ENCODE measurements at places on chromosomes 2 and 18. TPM values are rescaled to one million over a fixed set of nuclear protein-coding genes. Genes with fewer than 3 reads are reported as not detected.

The RGPD8 gene
- polyA plus RNA-seq, result 7.1 TPM

The GALNT14 gene
- 35.5 TPM for polyA plus RNA-seq

- DNase-seq, result no peak
Measured at GRCh38 chr18:29823671-29824070, 1218.9 kb downstream of the DSC3 start.

DNA sequence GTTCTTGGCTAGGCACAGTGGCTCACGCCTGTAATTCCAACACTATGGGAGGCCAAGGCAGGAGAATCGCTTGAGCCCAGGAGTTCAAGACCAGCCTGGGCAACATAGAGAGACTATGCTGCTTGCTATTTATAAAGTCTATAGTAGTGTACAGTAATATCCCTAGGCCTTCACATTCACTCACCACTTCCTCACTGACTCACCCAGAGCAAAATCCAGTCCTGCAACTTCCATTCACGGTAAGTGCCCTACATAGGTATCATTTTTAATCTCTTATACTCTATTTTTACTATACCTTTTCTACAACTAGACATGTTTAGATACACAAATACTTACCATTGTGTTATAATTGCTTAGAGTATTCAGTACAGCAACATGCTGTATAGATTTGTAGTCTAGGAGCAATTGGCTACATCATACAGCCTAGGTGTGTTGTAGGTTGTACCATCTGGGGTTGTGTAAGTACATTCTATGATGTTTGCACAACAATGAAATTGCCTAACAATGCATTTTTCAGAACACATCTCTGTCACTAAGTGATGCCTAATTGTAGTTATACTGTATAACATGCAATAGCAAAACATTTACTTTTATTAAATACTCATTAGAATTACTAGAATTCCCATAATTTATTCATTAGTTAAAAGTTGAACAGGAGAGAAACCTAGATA lies 8.8 kb downstream of the DHX57 start:
- no peak for DNase-seq

DNA sequence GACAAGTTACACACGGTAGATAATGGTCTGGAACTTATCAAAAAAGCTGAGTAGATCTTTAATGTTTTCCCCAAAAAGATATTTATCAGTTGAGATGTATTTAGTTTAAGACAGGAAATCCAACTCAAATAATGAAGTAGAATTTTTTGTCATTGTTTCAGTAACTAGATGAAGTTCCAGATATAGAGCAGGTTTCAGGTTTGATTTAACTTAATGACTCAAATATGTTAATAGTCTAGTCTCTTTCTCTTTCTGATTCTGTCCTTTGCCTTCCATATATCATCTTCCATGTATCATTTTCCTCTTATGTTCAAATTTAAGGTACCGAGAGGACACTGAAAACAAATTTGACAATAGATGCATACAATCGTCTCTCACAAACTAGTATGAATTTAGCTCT lies 23.6 kb upstream of the DOCK10 start:
- DNase-seq, result no peak

Data from renal pelvis (tissue), 12 donors.